Glutamatergic neuron (in vitro differentiated cells): ENCODE measurements at places on chromosomes 16 and 17.

DNA sequence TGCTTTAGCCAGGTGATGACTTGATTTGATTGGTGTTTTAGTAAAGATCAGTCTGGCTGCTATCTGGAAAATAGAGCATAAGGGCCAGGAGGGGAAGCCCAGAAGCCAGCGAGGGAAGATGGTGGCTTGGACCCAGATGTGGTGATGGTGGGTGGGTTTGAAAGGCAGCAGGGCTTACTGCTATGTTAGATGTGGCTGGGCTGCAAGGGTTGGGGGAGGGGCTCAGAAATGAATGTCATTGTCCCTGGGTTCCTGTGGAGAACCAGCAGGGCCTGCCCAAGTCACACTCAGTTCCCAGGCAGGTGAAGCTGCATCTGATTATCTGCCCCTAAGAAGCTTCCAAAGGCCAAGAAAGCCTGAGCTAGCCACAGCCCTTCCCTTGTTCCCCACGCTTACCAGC is 71.7 kb upstream of the BRD7 start:
- DNase-seq = no peak

DNA sequence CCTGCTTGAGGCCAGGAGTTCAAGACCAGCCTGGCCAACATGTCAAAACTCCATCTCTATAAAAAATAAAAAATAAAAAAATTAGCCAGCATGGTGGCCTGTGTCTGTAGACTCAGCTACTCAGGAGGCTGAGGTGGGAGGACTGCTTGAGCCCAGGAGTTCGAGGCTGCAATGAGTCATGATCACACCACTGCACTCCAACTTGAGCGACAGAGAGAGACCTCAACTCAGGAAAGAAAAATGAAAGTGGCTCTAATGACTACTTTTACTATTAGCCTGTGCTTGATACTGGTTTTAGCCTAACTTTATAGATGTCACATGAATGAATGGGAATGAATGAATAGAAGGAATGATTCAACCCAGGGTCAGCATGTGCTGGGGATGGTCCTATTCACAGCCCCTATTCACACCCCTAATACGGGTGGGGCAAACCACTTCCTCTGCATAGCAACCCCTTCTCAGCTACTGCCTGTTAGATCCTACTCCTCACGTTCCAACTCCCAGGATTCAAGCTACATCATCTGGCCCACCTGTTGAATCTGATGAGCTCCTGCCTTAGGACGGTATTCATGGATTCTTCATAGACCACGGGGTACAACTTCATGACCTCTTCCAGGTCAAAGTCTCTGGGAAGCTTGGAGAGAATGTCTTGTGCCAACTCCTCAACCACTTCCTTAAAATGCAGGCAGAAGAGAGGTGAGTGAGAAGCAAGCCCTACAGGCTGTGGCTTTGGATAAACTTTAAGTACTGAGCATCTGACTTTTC is 40.5 kb downstream of the LYRM1 start:
- DNase-seq = no peak

GRCh38 chr17:68397108-68397536 is 60.2 kb downstream of the WIPI1 start:
- no peak for DNase-seq

GRCh38 chr17:60139438-60140285 is 10.1 kb upstream of the CA4 start:
- peak; percentile 57 for DNase-seq

GRCh38 chr16:83817022-83817421 is 9.2 kb downstream of the HSBP1 start:
- no peak for DNase-seq

- no peak for DNase-seq
Measured at GRCh38 chr16:49058382-49058781, 223.3 kb downstream of the CBLN1 start.

DNA sequence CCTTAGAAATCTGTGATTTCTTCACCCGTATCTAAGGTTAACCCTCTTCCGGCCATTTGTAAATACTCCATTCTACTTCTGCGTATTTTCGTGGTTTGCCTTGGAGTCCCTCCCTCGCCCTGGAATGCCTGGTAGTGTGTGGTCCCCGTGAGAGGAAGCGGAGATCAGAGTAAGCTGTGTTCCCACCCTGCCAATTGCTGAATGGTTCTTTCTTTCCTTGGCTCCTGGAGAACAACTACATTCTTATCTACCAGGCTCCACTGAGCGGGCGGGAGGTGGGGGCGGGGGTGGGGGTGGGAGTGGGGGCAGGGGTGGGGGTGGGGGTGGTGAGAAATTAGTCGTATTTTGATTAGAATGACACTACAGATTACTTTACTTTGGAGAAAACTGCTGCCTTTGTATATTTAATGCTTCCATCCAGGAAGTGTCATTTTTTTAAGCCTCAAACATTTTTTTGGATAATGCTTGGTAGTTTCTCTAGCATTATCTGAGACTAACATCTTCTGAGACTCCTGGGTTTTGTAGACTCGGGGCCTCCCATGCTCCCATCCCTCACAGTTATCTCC is 20.9 kb upstream of the FASN start:
- no peak for DNase-seq

GRCh38 chr17:61312406-61313295 is 87.0 kb upstream of the TBX2 start:
- DNase-seq = no peak

- no peak for DNase-seq
Measured at GRCh38 chr17:8292639-8293395, 2.4 kb downstream of the SLC25A35 start.

- DNase-seq = no peak
Measured at GRCh38 chr17:61247439-61247838, 152.2 kb upstream of the TBX2 start.

DNA sequence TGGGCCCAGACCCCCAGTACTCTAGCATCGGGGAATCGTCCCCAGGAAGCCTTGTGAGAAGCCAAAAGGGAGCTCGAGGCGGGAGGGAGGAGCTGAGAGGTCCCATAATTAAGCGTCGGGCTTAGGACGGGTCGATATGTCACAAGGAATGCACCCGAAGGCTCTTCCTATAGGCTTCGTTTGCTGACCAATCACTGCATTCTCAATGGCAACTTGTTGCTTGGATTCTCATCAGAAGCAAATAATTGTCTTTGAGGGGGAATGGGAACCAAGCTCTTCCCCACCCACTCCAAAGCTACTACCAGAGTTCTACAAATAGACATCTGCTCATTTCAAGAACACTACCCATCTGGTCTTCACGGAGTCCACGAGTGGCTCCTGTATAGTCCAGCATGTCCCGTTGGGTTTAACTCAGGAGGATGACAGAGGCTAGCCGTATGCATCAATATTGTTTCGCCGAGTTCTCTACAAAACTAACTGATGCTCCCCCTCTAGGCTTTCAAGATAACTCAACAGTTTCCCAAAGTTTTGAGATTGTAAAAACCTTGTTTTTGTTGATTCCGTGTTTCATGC is 628 bp upstream of the BLMH start:
- no peak for DNase-seq

GRCh38 chr17:52420555-52421078 is 262.1 kb upstream of the CA10 start:
- no peak for DNase-seq

- no peak for DNase-seq
Measured at GRCh38 chr16:17155485-17155884, 315.3 kb downstream of the XYLT1 start.

GRCh38 chr16:48366165-48367093 is 18.8 kb downstream of the SIAH1 start:
- DNase-seq = peak; percentile 27

DNA sequence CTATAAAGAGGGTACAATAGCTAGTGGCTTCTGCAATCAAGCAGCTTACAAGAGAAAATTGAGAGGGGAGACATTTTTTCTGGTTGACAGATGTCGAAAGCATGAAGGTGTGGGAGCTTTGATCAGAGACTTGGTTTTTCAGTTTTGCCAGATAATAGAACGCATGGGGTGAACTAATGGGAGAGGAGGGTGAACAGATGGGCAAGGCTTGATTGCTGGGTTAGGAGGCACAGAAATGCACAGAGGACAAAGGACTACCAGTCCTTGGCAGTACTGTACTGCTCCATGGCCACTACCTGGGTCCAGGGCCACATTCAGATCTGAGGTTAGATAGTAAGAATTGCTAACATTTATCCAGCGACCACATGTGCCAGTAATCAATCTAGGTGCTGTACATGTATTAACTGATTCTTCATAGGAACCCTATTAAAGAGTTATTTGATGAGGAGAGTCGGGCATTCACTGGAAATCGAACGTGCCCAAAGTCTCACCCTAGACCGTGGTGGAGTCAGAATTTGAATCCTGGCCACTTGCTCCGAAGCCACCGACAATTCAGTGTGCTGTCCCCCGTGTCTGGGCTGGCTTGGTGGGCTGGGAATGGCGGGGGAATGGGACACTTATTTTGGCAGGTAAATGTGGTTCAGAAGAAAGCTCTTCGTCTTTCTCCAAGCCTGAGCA is 873 bp upstream of the KSR1 start:
- DNase-seq = no peak

DNA sequence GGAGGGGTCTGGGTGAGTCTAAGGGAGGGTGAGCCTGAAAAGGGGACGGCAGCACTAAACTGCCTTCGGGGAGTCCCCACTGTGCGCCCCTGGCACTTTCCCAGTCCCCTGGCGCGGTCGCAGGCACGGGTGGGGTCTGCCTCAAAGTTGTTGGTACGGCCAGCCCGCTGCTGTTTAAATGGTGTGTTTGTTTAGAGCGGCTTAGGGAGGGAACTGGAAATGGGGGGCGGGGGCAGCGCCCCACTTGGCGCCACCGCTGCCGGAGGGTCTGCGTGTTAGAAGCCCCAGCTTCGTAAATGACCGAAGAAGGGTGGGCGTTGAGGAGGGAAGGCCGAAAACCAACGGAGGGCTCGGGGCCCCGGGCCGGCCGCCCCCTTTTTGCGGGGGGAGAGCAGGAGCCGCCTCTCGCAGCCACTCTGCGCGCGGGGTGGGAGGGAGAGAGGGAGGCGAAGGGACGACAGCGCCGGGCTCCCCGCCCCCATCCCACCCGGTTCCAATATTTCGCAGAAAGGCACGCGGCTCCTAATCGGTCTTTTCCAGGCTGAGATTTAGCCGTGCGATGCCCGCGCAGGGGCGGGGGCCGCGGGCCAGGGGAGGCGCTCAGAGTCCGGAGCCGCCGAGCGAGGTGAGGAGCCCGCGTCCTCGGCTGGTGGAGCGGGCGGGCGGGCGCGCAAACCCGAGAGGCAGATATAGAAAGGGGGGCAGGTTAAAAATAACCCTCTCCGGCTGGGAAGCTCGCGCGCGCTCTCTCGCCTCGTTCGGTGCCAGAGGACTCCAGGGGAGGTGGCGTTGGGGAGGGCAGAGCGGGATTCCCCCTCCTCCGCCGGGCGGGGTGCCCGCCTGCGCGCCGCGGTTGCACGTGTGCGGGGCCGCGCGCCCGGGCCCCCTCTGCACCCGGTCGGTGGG is 54.9 kb downstream of the SREBF1 start:
- peak; percentile 84 for DNase-seq

DNA sequence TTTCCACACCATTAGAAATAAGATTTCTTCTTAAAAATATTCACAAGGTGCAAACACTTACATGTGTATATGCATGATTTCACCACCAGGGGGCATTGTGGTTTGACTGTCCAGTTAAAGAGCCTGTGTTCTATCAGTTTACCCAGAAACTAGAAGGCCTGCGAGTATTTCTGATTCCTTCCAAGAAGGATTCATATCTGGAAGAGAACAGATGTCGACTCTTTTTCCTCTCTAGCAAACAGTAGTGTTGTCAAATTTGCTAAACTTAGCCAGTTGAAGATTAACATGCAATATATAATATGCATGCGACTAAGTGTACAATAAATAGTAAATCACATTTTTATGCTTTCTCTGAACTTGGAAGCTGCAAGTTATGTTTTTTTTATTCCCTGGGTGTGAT is 404.1 kb downstream of the WWOX start:
- peak; percentile 34 for DNase-seq

GRCh38 chr16:49924078-49924477 is 68.2 kb upstream of the ZNF423 start:
- DNase-seq = no peak

DNA sequence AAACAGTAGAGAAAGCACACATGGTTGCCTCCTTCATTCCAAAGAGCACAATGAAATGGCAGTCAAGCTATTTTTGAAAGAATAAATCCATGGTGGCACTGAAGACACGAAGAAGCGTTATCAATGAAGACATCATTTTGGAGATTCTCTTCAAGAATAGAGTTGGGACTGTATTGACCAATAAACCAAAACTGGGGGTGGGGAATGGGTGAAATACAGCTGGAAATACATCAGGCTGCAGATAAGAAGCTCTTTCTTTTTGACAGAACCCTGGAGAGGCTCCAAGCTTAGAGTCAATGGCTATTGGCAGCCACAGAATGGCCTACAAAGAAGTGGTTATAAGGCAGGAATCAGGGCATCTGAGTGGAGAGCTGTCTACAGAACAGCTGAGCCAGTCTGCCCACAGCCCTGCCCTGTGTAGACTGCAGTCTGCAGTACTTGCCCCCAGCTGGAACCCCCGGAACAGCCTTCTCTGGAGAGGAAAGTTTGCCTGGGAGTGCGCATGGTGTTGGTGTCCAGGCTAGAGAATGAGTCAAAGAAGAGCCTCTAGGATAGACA is 100.4 kb downstream of the STX8 start:
- DNase-seq = no peak
